ENCODE measurements at places on chromosomes 2 and 18.

DNA sequence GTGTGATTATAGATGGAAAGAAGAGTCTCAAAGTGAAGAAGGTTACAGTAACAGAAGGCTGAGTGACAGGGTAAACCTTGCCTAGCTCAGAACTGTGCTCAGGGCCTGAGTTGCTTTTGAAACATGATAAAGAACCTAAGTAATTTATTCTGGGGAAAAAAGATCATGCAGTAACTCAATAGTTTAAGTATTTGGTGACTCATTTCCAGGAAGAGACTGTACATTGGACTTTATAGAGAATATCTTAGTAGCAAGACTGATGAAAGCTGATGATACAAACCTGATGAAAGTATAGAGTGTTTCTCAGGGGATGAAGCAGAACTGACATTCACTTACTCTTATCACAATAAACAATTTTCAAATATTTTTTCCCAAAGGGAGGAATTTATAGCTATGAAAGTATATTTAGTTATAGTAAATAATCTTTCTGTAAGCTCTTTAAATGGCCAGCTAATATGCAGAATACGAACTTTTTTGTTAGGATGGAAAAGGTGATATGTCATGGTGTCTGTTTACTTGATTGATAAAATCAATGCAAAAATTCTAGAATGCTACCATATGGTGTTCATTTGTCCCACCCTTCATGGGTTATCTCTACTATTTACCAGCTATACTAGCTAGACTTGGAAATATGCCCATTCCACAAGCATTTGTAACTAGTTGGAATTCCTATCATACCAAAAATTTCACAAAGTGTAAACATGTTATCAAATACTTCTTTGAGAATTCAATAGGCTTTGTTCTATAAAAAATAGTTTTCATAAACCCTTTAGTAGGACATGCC lies 1265.5 kb upstream of the ACVR2A start:
- no peak for DNase-seq

- DNase-seq = no peak
These were observed 175.1 kb upstream of the ERBB4 start for GRCh38 chr2:212713681-212714080.

DNA sequence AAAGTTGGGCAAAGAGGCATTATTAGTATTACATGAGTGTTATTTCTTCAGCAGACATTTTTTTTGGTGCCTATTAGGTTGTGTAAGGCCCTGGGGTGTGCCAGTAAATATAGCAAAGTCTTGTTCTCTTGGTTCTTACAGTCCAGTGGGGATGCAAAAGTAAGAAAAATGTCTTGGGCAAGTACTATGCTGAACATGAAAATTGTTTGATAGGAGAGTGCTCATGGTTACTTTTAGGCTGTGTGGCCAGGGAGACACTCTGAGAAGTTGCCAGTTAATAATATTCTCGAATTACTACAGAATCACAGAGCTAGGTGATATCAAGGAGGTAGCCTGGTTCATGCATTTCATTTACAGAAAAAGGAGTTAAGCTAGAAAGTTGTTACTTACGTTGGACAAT lies 1.9 kb downstream of the AGFG1 start:
- DNase-seq = no peak

- DNase-seq = no peak
These were observed 10.0 kb upstream of the WIPF1 start for GRCh38 chr2:174607584-174607983.

DNA sequence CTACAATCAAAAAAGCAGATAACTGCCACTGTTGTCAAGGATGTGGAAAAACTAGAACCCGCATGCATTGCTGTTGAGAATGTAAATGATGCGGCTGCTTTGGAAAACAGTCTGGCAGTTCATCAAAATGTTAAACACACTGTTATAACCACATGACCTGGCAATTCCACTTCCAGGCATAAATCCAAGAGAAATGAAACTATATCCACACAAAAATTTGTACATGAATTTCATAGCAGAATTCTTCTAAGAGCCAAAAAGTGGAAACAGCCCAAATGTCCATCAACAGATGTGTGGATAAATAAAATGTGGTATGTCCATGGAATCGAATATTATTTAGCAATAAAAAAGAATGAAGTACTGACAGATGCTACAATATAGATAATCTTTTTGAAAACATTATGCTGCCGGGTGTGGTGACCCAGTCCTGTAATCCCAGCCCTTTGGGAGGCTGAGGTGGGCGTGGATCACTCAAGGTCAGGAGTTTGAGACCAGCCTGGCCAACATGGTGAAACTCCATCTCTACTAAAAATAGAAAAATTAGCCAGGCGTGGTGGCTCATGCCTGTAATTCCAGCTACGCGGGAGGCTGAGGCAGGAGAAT lies 32.0 kb downstream of the ERCC3 start:
- no peak for DNase-seq
